Lower lobe of right lung (tissue), 2 donors: ENCODE measurements at places on chromosomes 4 and X. TPM values are rescaled to one million over a fixed set of nuclear protein-coding genes. Genes with fewer than 3 reads are reported as not detected.

GRCh38 chr4:185358959-185359358 is 36.8 kb downstream of the LRP2BP start:
- H3K4me3 ChIP-seq, result no peak overlapping the region
- no peaks in the 10 kb centered on the region for H3K27me3 ChIP-seq
- no peaks in the 10 kb centered on the region for H3K4me1 ChIP-seq
- H3K27ac ChIP-seq, result no peak overlapping the region
- H3K36me3 ChIP-seq, result peaks cover 61% of the 10 kb centered on the region

TAF7L gene
- total RNA-seq, result not detected

DNA sequence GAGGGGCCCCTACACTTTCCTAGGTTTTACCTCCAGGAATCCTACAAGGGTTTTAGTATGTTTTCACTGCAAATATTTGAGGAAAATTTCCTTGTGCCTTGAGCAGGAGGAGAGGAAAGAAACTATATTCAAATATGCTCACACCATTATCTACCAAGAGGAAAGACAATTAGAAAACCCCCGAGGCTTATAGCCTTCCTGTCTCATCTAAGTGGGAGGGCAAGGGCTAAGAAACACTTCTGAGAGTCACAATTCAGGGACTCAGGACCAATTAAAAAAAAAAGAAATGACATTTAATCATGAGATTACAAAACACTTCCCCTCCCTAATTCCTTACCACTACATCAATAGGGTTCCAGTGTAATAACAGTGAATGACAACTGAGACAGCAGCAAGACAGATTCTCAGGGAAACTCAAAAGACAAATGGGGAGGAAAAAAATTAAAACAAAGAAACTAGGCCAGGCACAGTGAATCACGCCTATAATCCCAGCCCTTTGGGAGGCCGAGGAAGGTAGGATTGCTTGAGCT is 45.6 kb downstream of the ATRX start:
- no peak overlapping the region for H3K27ac ChIP-seq
- no peaks in the 10 kb centered on the region for H3K4me1 ChIP-seq
- no peaks in the 10 kb centered on the region for H3K27me3 ChIP-seq
- no peak overlapping the region for H3K4me3 ChIP-seq
- no peaks in the 10 kb centered on the region for H3K36me3 ChIP-seq
- DNase-seq, result no peak

ARHGAP10 gene
- total RNA-seq, result 26.4 TPM

DNA sequence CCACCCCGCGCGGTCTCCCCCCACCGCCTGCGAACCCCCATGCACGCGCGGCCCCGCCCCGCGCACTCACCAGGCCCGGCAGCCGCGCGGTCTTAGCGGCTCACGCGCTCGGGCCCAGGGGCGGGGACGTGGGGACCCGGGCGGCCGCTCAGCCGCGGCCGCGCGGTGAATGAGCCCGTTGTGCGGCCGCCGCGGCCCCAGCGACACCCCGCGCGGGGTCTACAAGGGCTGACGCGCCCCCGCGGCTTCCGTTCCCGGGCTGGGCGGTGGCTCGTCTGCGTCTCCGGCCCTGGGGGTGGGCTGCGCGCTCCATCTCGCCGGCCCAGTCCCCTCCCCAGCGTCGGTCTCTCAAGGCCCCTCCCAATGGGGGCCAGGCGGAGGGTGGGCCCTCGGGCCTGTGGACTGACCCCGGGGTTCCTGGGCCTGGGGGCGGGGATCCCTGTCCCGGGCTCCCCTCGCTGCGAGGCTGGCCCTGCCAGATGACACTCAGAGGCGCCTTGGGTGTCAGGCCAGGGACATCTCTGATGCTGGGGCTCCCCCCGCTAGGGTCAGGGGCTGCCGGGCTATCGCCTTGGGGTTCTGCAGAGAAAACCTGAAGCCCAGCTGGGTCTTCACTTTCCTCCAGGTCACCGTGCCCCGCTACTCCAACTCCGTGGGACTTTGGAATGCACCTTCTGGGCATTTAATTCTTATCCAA is 4.3 kb upstream of the SLC26A1 start:
- no peak overlapping the region for H3K27ac ChIP-seq
- H3K36me3 ChIP-seq, result no peaks in the 10 kb centered on the region
- peak overlapping the region; percentile 43 for H3K4me3 ChIP-seq
- DNase-seq, result no peak

ASB5 gene
- not detected for total RNA-seq

GRCh38 chr4:30828264-30828926 is 108.2 kb downstream of the PCDH7 start:
- no peak for DNase-seq
- no peaks in the 10 kb centered on the region for H3K4me1 ChIP-seq
- no peaks in the 10 kb centered on the region for H3K36me3 ChIP-seq
- H3K27me3 ChIP-seq, result no peaks in the 10 kb centered on the region

HHIP gene
- total RNA-seq, result 172 TPM

- H3K27me3 ChIP-seq, result peaks cover 21% of the 10 kb centered on the region
- peaks cover 36% of the 10 kb centered on the region for H3K4me1 ChIP-seq
- DNase-seq, result peak; percentile 64
- no peaks in the 10 kb centered on the region for H3K36me3 ChIP-seq
- peak overlapping the region; percentile 78 for H3K27ac ChIP-seq
- H3K4me3 ChIP-seq, result peak overlapping the region; percentile 77
Observed at GRCh38 chr4:5707778-5708448, 446 bp downstream of the EVC2 start.

RNF113A gene
- total RNA-seq, result 13.5 TPM

DNA sequence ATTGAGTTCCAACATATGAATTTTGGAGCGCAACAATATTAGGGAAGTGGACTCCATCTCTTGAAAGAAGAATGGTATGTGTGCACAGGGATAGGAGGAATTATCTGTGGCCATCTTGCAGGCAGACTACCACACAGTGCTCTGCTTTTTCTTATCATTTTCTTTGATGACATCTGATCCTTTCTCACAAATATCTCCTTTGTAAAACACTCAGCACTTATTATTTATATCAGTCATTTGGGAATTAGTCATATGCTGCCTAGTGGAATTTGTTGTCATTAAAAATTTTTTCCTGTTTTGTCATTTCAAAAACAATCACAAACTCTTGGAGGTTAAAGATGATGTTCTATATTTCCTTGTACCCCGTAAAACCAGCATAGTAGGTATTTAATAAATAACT is 444.3 kb upstream of the ATOH1 start:
- no peak overlapping the region for H3K27ac ChIP-seq
- DNase-seq, result no peak

MSMO1 gene
- 138 TPM for total RNA-seq

GRCh38 chr4:142556570-142557238 is 289.4 kb downstream of the INPP4B start:
- H3K4me3 ChIP-seq, result no peak overlapping the region
- H3K4me1 ChIP-seq, result peaks cover 5% of the 10 kb centered on the region
- H3K27me3 ChIP-seq, result no peaks in the 10 kb centered on the region
- no peaks in the 10 kb centered on the region for H3K36me3 ChIP-seq

- H3K36me3 ChIP-seq, result peaks cover 41% of the 10 kb centered on the region
- no peaks in the 10 kb centered on the region for H3K27me3 ChIP-seq
- H3K4me3 ChIP-seq, result no peak overlapping the region
- peaks cover 19% of the 10 kb centered on the region for H3K4me1 ChIP-seq
- H3K27ac ChIP-seq, result no peak overlapping the region
Observed at GRCh38 chr4:6576512-6576911, 1.5 kb downstream of the MAN2B2 start.

DNA sequence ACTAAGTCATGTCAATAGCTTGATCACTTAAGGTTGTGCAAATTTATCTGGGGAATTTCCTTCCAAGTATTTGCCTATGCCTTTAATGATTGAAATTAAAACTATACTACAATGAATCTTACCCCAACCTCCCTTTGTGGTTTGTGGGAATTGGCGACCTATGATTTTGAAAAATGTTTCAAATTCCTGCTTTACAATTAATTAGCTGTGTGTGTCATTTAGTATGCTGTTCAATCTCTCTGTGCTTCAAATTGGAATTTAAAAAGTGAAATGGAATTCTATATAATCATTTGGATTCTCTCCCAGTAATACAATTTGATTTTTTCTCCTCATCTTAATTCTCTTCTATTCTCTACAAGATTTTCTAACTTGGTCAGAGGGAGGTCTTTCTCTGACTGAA is 2319.5 kb downstream of the ARAP2 start:
- no peak overlapping the region for H3K4me3 ChIP-seq
- no peaks in the 10 kb centered on the region for H3K4me1 ChIP-seq
- no peak for DNase-seq
- no peak overlapping the region for H3K27ac ChIP-seq
- no peaks in the 10 kb centered on the region for H3K27me3 ChIP-seq
- no peaks in the 10 kb centered on the region for H3K36me3 ChIP-seq

- H3K4me3 ChIP-seq, result no peak overlapping the region
- H3K36me3 ChIP-seq, result peaks cover 73% of the 10 kb centered on the region
- DNase-seq, result no peak
- H3K27ac ChIP-seq, result no peak overlapping the region
Observed at GRCh38 chr4:168304744-168305459, 13.7 kb downstream of the DDX60 start.

- no peaks in the 10 kb centered on the region for H3K4me1 ChIP-seq
- DNase-seq, result no peak
- H3K36me3 ChIP-seq, result no peaks in the 10 kb centered on the region
- H3K4me3 ChIP-seq, result no peak overlapping the region
- no peaks in the 10 kb centered on the region for H3K27me3 ChIP-seq
Observed at GRCh38 chr4:86386817-86387415, 27.1 kb upstream of the MAPK10 start.

DNA sequence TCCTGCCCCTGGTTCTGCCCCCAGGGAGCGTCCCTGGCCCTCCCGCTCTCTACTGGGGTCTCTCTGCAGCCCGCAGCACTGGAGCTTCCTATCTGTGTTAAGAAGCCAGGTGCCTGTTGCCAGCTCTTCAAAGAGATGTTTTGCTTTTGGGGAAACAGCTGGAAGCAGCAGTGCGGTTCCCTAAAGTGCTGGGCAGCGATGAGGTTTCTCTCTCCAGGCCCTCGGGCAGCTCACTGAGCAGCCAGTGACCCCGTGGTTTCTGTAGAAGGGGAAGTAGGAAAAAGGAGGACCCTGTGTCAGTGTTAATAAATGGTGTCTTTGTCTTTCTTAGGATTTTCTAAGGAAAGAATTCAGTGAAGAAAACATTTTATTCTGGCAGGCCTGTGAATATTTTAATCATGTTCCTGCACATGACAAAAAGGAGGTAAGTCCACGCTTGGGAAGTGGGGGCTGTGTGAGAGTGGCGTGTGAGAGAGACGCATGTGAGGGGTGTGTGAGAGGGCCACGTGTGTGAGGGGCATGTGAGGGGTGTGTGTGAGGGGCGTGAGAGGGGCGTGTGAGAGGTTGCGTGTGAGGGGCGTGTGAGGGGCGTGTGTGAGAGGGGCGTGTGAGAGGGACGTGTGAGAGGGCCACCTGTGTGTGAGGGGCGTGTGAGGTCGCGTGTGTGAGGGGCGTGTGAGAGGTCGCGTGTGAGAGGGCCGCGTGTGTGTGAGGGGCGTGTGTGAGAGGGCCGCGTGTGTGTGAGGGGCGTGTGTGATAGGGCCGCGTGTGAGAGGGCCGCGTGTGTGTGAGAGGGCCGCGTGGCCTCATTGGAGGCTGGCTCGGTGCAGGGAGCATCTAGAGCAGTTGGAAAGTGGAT is 27.1 kb upstream of the HGFAC start:
- peaks cover 4% of the 10 kb centered on the region for H3K4me1 ChIP-seq
- no peaks in the 10 kb centered on the region for H3K27me3 ChIP-seq
- no peak overlapping the region for H3K4me3 ChIP-seq
- H3K27ac ChIP-seq, result no peak overlapping the region

GRCh38 chrX:14591976-14592375 is 62.6 kb downstream of the GLRA2 start:
- H3K36me3 ChIP-seq, result no peaks in the 10 kb centered on the region
- H3K4me1 ChIP-seq, result no peaks in the 10 kb centered on the region
- no peak for DNase-seq
- H3K27me3 ChIP-seq, result no peaks in the 10 kb centered on the region
- no peak overlapping the region for H3K4me3 ChIP-seq
- H3K27ac ChIP-seq, result no peak overlapping the region

- no peak overlapping the region for H3K27ac ChIP-seq
- H3K27me3 ChIP-seq, result no peaks in the 10 kb centered on the region
- no peaks in the 10 kb centered on the region for H3K36me3 ChIP-seq
- DNase-seq, result no peak
- H3K4me1 ChIP-seq, result no peaks in the 10 kb centered on the region
Observed at GRCh38 chr4:48103483-48104139, 30.4 kb downstream of the TXK start.

DNA sequence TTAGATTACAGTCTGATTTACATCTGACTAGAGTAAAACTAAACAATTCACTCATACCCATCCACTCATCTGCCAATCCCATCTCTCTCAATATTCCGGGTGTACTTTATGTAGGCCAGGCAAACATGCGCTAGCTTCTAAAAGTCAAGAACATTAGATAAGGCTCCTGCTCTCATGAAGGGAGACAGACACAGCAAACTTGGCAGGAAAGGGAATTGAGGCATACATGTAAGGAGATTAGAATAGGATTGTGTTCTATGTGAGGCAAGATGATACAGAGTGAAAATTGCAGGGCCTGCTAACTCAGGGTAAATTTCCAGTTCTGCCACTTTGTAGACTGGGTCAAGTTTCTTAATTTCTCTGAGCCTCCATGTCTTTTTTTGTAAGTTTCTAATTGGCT is 135.8 kb downstream of the CDS1 start:
- no peak for DNase-seq
- no peaks in the 10 kb centered on the region for H3K4me1 ChIP-seq
- no peak overlapping the region for H3K27ac ChIP-seq
- no peaks in the 10 kb centered on the region for H3K27me3 ChIP-seq

- H3K27ac ChIP-seq, result no peak overlapping the region
- peaks cover 84% of the 10 kb centered on the region for H3K36me3 ChIP-seq
- no peak for DNase-seq
- H3K27me3 ChIP-seq, result no peaks in the 10 kb centered on the region
- no peak overlapping the region for H3K4me3 ChIP-seq
Observed at GRCh38 chr4:17583941-17584340, 6.9 kb downstream of the LAP3 start.

GRCh38 chr4:161314371-161314770 is 849.4 kb downstream of the FSTL5 start:
- H3K4me1 ChIP-seq, result no peaks in the 10 kb centered on the region
- DNase-seq, result no peak
- H3K27ac ChIP-seq, result no peak overlapping the region
- no peaks in the 10 kb centered on the region for H3K27me3 ChIP-seq
- no peaks in the 10 kb centered on the region for H3K36me3 ChIP-seq
- H3K4me3 ChIP-seq, result no peak overlapping the region

DNA sequence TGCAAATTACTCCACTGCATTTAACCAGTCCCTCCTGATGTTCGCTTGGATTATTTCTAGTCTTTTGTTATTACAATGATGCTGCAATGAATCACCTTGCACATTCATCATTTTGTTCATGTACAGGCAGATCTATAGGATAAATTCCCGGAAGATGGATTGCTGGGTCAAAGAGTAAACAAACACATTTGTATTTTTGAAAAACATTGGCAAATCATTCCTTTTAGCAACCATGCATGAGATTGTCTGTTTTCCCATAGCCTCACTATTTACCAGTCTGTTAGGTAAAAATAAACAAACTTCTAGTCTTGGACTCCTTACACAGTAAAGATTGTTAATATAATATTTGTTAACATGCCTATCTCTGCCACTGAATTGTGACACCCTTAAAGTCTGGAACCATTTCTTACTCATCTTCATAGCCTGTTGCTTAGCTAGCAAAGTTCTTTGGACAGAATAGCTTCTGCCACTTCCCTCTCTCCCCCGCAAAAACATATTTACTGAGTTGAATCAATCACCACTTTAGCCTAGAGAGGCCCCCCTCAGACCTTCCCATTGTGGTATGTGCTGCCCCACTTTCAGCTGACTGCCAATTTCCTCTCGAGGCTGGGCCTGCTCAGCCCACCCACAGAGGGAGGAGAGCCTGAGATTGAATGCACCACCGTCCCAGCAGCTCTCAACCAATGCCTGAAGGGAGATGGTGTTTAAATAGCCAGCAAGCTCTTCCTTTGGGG is 108.4 kb upstream of the ATXN3L start:
- no peak overlapping the region for H3K27ac ChIP-seq
- H3K36me3 ChIP-seq, result no peaks in the 10 kb centered on the region
- H3K4me3 ChIP-seq, result no peak overlapping the region
- no peak for DNase-seq
